ENCODE measurements at places on chromosomes 3 and 15. TPM values are rescaled to one million over a fixed set of nuclear protein-coding genes. Genes with fewer than 3 reads are reported as not detected.

DNA sequence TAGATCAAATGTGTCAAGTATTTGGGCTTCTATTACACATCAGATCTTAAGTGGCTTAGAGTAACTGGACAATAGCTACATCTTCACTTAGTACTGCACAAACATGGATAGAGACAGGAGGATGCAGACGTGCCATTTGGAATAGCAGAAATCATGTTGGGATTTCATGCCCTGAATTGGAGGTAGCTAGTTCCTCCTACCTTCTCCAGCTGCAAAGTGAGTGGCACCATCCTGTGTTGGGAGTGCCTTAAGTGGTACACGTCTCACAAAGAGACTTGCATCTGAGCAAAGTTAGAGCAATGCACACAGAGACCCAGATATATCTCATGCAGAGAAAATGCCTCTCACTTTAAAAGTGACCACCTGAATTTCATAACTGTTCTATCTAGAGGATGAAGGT, 136.5 kb downstream of the SSR3 start:
- H3K36me3 ChIP-seq: no peaks in the 10 kb centered on the region
- H3K27me3 ChIP-seq: no peaks in the 10 kb centered on the region
- DNase-seq: no peak
- H3K4me1 ChIP-seq: no peaks in the 10 kb centered on the region
- H3K27ac ChIP-seq: no peak overlapping the region

DNA sequence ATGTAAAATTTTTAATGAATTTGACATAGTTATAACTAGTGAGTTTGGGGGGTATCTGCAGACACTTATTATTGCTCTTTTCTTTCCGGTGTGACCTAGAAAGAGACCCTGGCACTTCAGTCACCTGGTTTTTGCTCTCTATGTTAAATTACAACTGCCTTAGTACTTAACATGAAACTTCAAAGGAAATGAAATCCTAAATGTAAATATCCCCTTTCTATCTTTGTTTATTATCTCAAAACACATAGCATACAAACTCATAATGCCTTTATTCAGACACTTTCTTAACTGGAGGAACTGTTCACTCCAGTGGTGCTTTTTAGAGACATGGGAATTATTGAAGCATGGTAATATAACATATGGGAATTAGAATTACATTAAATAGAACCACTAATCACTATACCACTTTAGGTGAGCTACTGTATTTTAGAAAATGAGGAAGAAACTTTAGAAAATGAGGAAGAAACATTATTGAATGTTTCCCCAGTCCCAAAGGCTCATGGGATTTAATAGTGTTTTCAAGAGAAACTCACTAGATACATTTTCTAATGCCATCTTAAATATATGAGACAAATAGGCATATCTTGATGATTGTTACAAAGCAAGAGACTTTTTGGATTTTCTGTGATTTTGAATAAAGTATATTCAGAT, 119.5 kb upstream of the MLF1 start:
- DNase-seq: no peak
- no peaks in the 10 kb centered on the region for H3K36me3 ChIP-seq
- no peaks in the 10 kb centered on the region for H3K4me1 ChIP-seq

Gene BFSP2
- not detected for total RNA-seq

Gene BHLHE40
- 3.4 TPM for total RNA-seq

DNA sequence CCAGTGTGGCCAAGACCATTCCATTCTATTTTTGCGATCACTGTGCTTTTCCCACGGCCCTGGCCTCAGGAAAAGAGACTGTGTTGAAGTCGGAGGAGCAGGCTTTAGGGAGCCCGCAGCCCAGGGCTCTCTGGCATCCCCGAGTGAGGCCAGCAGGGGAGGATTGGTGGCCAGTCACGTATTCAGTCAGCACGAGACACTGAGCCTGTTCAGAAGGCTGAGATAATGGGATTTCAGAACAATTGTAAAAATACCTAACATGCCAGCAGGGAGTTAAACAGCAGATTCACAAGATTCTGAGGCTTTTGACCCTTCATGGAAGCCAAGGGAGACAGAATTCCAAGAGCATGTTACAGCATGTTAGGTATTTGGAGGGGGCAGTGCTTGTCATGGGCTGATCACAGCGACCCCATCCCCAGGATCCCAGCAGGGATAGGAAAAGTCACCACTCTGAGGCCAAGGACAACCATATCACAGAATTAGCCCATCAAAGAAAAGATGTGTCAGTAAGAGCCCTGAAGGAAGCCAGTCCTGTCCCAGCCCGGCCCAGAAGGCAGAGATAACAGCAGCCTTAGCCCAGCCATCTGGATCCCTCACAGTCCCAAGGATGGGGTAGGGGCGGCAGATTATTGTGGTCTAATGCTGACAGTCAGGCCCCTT, 40.6 kb downstream of the AMOTL2 start:
- H3K4me3 ChIP-seq: no peak overlapping the region
- H3K36me3 ChIP-seq: no peaks in the 10 kb centered on the region
- DNase-seq: no peak
- H3K27ac ChIP-seq: no peak overlapping the region
- H3K27me3 ChIP-seq: no peaks in the 10 kb centered on the region
- no peaks in the 10 kb centered on the region for H3K4me1 ChIP-seq

- no peak overlapping the region for H3K4me3 ChIP-seq
- DNase-seq: no peak
- H3K27ac ChIP-seq: no peak overlapping the region
- no peaks in the 10 kb centered on the region for H3K4me1 ChIP-seq
- no peaks in the 10 kb centered on the region for H3K27me3 ChIP-seq
Measured at GRCh38 chr3:73215901-73216300, 154.4 kb downstream of the EBLN2 start.

Gene PARP14
- 84.8 TPM for total RNA-seq

GRCh38 chr3:196356556-196356955, 18.4 kb upstream of the TM4SF19 start:
- H3K4me1 ChIP-seq: no peaks in the 10 kb centered on the region
- H3K27ac ChIP-seq: no peak overlapping the region
- H3K27me3 ChIP-seq: no peaks in the 10 kb centered on the region
- DNase-seq: no peak

Gene FYCO1
- 27.7 TPM for total RNA-seq
